Nucleus accumbens (tissue), 56 donors: ENCODE measurements at places on chromosomes 12 and 14.

- DNase-seq = no peak
These were observed 11.8 kb downstream of the GCH1 start for GRCh38 chr14:54890788-54891187.

GRCh38 chr14:76696791-76697190, 64.5 kb upstream of the VASH1 start:
- DNase-seq = no peak

GRCh38 chr12:96183734-96184370, 10.3 kb upstream of the ELK3 start:
- no peak for DNase-seq

GRCh38 chr14:42214981-42215491, 608.4 kb downstream of the LRFN5 start:
- no peak for DNase-seq

DNA sequence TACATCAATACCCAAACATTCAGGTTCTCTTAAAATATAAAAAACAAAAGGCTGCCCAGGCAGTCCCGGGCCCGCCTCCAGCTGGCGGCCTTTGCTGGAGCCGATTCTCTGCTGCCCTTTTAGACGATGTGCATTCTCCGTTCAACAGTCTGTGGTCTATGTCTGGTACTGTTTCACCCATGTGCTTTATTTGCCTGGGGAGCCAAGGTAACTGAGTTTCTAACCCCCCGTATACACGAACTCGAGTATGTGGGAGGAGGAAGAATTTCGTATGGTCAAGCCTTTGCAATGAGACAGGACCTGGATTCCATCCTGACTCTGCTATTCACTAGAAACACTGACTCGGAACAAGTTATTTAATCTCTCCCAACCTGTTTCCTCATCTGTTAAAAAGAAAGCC, 54.1 kb upstream of the GPR68 start:
- DNase-seq = no peak

GRCh38 chr14:58805605-58806409, 168.0 kb downstream of the DACT1 start:
- no peak for DNase-seq

- DNase-seq = no peak
These were observed 192.1 kb upstream of the ALG10B start for GRCh38 chr12:38124247-38125012.

DNA sequence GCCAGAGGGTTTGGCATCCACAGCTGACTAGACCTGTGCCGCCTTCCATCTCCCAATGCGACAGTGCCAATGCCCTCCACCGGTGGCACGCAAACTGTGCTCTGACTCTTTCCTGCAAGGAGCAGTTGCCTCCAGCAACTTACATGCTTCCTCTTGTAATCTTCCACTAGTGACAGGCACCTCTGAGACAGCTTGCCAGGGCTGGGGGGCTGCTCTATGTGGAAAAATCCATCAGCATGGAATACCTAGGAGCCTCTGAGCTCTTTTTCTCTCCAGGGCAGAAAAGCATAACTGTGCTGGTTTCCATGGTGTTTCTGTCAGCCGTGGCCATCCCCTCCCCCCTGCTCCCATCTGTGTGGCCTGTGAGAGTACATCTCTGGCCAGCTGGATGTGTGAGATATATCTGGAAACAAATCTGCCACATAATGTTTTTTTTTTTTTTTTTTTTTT, 110.6 kb downstream of the MYRFL start:
- no peak for DNase-seq

GRCh38 chr14:25869854-25870253, 728.0 kb downstream of the NOVA1 start:
- DNase-seq = no peak

DNA sequence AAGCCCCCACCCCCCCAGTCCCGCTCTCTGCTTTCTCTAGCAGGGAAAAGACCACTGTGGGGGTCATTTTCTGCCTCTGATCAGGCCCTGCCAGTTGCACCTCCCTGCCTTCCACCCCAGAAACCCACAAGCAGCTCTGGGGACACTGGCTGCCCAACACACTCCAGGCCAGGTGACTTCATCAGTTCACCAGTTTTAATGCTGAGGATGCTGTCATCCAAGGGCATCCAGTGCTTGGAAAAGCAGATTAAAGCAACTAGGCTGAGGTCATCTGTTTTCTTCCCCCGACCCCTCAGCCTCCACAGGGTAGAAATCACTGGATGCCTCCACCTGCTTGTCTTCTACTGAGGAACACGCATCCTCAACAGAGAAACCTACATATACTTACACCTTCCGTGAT, 282.4 kb downstream of the DPF3 start:
- no peak for DNase-seq

DNA sequence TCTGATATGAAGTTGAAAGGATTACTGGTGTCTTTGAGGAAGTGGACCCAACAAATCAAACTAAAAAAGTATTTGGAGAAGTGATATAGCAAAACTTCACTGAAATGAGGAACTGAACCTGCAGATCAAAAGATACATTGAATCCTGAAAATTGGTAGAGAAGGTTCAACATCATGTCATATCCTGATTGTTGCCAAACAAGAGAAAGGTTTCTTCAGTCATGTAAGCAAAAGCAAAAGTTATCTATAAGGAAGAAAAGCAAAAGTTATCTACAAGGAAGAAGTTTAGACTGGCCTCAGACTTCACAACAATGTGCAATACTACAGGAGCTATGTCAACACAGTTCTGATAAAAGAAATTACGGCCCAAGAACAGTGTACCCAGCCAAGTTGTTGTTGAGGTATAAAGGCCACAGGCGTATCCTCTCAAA, 142.7 kb downstream of the RAD51B start:
- DNase-seq = no peak
